Central memory CD4-positive, alpha-beta T cell (primary cell): ENCODE measurements at places on chromosomes 2 and 18.
A peak's percentile ranks its signal among the peaks of the same experiment; 100 is the strongest.

DNA sequence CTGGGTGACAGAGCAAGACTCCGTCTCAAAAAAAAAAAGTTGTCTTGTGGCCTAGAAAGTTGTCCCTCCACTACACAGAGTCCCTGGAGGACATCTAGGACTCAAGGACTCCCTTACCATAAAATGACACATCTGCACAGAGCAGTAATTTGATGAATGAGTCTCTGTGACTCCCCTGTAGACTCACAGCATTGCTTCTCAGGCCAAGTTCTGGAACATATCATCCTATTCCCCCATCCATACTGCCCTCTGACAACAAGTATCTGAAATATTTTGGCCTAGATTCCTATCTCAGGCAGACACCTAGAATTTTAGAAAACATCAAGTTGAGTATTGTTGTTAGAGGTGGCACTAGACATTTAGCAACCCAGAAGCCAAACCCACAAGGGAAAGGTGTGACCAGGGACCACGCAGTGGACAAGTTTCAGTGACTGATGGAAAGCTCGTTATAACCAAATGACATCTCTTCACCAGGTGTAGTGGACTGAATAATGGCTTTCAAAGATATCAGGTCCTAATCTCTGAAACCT is 97.9 kb upstream of the ATP8B1 start:
- DNase-seq, result no peak

DNA sequence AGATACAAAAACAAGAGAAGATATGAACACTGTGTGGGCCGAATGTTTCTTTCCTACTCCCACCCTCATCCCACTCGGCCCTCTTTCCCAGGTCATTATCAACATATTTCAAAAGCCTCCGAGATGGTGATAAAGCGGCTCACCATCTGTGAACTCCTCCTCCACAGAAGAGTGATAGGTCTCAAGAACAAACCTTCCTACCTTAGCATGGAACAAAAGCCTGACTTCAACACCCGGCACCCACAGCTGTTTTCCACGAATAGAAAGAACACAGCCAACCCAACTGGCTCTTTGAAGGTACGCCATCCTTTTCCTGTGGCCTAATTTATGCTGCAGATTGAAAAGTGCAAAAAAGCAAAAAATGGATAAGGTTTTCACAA is 28.8 kb downstream of the BCL2 start:
- DNase-seq, result peak; percentile 69

DNA sequence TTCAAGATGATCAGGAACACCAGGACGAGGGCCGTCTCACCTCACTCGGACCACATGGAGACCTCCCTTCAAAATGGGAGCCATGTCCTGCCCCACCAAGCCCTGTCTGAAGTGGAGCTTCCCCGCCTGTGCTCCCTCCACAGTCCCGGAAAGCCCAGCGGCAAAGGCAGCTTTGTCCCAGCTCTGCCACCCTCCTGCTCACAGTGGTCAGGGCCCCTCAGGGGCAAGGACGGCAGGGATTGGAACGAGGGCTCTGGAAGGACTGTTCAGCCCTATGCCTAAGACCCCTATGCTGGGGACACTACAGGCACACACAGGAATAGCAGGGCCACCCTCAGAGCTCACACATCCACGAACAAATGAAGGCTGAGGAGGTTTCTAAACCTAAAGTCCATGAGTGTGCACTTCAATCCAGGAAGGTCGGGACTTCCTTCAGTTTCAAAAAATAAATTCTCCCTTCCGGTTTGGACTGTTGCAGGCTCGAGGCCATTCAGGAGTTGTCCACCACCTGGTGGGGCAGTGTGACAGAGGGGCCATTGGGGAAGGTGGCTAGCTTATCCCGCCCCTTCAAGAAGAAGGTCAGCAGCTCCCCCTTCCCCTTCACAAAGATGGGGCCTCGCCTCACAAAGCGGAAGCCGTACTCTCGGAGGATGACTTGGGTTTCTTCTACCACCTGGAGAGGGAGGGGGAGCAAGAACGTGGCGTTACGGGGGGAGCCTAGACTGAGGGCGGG is 26.4 kb downstream of the CENPO start:
- no peak for DNase-seq

- DNase-seq, result no peak
Measured at GRCh38 chr2:3313781-3314375, 63.7 kb downstream of the EIPR1 start.
